ENCODE measurements at places on chromosomes 16 and 17. TPM values are rescaled to one million over a fixed set of nuclear protein-coding genes. Genes with fewer than 3 reads are reported as not detected.

G6PC1 gene
- not detected for polyA plus RNA-seq

HSD3B7 gene
- polyA plus RNA-seq, result 24.3 TPM

PSMD11 gene
- 25.0 TPM for polyA plus RNA-seq

ANKFN1 gene
- polyA plus RNA-seq, result 0.18 TPM

MILR1 gene
- polyA plus RNA-seq, result 9.1 TPM

SYCE1L gene
- polyA plus RNA-seq, result 3.5 TPM

RARA gene
- polyA plus RNA-seq, result 58.2 TPM

HS3ST2 gene
- 2.0 TPM for polyA plus RNA-seq

IL34 gene
- polyA plus RNA-seq, result 3.2 TPM

SLC5A10 gene
- polyA plus RNA-seq, result not detected

- peak; percentile 78 for DNase-seq
These were observed 6.9 kb downstream of the SLC16A3 start for GRCh38 chr17:82235775-82236141.

DNA sequence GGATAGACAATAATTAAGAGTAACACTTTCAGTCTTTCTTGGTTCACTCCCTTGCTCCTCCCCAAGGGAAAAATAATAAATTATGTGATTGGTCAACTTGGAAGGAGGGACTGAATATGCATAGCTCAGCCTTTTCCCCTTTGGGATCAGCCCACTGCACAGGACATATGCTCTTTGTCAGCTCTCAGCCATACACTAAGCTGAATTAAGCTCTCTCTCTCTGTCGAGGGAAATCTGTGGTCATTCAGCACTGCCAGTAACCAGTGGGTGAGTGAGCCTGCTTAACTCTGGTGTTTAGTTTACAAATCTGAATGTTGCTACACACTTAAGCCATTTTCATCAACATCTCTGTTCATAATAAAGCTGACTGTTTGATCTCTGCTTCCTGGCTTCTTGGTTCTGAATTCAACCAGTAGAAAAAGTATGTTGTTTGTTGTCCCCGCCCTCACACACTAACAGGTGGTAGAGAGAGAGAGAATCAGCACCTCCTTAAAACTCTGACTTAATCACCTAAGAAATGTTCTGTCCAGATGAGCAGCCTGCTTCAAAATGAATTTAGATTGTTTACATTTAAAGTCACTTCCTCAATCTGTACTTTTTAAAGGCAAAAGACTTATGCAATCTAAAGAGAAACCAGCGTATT is 102.3 kb upstream of the C17orf78 start:
- no peak for DNase-seq

- DNase-seq, result no peak
These were observed 82.4 kb downstream of the PLCG2 start for GRCh38 chr16:81861503-81861902.

- DNase-seq, result no peak
These were observed 6.0 kb downstream of the CIITA start for GRCh38 chr16:10883004-10883403.

GRCh38 chr17:2282297-2282873 is 21.2 kb downstream of the SMG6 start:
- no peak for DNase-seq

GRCh38 chr17:50161911-50162288 is 3.9 kb upstream of the SGCA start:
- DNase-seq, result no peak

DNA sequence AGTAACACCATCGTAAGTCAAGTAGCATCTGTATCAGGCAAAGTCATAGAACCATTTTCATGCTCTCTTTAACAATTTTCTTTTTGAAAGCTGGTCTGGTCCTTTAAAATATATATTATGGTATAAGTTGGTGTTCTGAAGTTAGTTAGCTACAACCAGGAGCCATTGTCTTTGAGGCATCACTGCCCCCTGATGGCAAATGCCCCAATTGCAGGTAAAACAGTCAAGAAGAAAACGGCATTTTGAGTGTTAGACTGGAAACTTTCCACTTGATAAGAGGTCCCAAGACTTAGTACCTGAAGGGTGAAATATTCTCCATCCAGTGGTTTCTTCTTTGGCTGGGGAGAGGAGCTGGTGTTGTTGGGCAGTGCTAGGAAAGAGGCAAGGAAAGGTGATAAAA is 14.1 kb downstream of the TP53 start:
- no peak for DNase-seq

- no peak for DNase-seq
These were observed 681.0 kb upstream of the KIF2B start for GRCh38 chr17:53141731-53142130.

- DNase-seq, result peak; percentile 90
These were observed 41.2 kb downstream of the TTC19 start for GRCh38 chr17:16040710-16041251.

- DNase-seq, result no peak
These were observed 128.6 kb downstream of the SHISA6 start for GRCh38 chr17:11369575-11369974.

DNA sequence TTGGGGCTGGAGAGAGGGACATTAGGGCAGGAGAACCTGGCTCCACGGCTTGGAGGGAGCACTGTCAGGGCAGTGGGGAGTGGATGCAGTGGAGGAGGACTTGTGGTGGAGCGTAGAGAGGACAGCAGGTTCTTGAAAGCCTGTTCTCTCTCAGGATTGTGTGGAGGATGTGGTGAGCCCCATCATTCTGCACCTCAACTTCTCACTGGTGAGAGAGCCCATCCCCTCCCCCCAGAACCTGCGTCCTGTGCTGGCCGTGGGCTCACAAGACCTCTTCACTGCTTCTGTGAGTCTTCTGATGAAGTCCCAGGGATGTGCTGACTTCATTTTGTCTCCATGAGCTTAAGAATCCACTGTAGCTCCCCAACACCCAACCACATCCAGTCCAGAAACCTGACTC is 13.5 kb downstream of the COX6A2 start:
- DNase-seq, result no peak

DNA sequence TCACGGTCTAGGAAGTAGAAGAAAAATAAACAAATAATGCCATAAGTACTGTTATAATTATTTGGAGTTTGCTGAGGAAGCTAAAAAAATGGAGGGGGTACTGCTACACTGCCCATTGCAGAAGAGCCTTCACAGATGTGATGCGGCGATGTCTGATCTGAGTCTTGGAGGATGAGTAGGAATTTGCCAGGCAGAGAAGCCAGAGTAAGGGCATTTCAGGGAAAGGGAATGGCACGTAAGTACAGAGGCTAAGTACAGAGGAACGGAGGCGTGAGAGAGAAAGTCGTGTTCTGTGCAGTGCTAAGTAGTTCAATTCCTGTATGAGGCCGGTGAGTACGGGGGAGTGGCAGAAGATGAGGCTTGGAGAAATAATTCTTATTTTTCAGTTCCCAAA is 741 bp upstream of the GRB2 start:
- no peak for DNase-seq

GRCh38 chr16:55444754-55445485 is 34.1 kb upstream of the MMP2 start:
- peak; percentile 56 for DNase-seq

DNA sequence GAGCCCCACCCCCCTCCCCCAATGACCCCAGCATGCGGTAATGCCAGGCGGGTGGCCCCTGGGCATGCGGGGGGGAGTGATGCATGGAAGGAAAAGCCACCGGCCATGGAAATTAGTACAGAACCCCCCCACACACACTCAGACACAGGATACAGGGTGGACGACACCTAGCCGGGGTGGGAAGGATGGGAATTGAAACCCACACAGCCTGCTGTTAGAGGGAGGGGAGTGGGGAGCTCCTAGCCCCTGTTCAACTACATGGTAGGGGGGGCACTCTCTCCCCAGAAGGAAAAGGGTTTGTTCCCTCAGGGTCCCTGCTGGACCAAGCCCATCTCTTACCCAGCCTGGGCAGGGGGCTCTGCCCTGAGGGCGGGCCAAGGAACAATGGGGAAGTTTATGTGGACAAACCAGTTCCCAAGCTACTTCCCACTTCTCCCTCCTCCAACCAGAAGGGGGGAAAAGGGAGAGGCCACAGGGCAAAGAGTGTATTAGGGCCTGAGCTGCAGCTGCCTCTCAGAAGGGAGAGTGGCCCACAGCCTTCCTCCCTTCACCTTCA is 5.2 kb downstream of the TMUB2 start:
- DNase-seq, result no peak

- no peak for DNase-seq
These were observed 2.7 kb downstream of the ACOX1 start for GRCh38 chr17:75976175-75976848.

DNA sequence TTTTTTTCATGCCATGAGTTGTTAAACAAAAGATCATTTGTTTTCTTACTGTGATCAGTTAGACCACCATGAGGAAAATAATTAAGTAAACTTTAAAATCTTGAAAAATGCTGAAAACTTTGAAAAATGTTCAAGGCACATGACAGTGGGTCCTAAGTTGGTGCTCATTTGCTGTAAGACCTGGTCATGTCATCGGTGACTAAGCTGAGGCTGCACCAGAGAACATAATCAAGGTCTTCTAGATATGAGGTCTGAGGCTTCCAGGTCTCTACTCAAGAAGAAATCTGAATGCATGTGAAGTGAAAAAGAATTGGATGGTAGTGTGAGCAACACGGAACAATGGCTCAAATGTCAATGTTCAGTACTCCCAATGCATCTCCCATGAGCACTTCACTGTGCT is 87.6 kb downstream of the CFDP1 start:
- DNase-seq, result peak; percentile 63

GRCh38 chr16:2471653-2472487 is 773 bp downstream of the NTN3 start:
- no peak for DNase-seq

DNA sequence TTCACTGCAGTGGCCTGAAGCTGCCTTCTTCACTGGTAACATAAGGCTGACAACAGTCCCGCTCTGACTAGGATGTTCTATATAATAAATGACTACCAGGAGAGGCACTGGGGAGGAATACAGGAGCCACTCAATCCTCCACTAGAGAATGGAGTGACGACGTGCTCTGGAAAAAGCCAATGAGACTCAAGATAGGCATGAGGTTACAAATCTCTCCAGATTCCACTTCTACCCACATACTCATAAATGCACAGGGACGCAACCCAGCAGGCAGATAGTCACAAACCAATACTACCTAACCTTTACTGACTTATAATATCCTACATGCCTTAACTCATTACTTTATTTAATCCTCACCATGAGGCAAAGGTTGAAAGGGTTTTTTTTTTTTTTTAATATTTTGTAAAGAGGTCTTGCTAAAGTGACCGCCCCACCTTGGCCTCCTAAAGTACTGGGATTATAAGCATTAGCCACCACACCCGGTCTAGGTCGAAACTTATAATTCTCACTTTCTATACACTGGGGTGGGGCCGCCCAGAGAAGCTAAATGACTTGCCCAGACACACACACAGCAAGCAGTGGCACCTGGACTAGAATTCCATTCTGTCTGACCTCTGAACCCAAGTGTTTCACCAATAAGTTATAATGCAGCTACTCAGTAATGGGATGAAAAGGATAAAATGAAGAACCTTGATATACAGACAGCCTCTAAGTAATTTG is 33.7 kb downstream of the TOM1L2 start:
- DNase-seq, result peak; percentile 25

- DNase-seq, result no peak
These were observed at the start of gene SEPTIN1 for GRCh38 chr16:30382111-30382881. Gene SEPTIN1 (minus strand): TSS chr16:30382561. CDS start chr16:30382542, 19 bp downstream.

DNA sequence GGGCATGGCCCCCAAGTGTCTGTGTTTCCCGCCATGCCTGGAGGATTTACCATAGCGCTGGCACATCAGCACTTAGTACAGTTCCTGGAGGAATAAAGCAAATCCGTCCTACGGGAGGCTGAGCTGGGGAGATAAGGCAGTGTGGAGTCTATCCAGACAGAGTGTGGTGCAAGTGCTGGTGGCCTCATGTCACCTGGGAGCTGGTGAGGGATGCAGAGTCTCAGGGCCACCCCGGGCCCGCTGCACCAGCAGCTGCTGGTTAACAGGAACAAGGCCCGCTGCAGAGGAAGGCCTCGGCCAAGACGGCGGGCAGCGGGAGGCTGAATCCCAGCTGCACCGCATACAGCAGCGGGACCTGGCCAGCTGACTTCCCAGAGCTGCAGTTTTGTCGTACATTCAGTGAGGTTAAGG is 57.3 kb upstream of the CDC42EP4 start:
- no peak for DNase-seq

DNA sequence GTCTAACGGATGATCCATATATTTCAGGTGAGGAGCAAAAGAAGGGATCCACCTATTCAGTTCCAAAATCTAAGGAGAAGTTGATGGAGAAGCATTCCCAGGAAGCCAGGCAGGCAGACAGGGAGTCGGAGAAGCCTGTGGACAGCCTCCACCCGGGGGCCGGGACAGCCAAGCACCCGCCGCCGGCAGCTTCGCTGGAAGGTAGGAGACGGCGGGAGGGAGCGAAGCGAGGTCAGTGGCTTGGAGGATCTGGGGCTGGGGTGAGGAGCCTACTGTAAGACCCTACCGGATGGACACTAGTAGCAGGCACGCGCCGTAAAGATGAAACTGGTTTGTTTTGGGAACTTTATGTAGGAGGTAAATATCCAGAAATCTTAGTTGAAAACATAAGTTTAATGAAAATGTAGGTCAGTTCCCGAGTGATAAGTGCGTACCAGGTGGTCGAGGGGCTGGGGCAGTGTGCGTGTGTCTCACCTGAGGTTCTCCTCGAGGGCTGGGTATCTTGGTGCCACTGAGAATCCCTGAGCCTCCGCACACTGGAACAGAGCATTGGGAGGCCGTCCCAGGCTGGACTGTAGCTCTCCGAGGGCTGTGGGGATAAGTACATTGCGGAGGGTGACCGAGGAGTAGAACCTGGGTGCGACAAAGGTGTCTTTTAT is 714 bp downstream of the SPATA33 start:
- peak; percentile 19 for DNase-seq

GRCh38 chr17:73266796-73267195 is 5.1 kb upstream of the CPSF4L start:
- no peak for DNase-seq

GRCh38 chr16:86665929-86666328 is 87.6 kb downstream of the FOXL1 start:
- no peak for DNase-seq

DNA sequence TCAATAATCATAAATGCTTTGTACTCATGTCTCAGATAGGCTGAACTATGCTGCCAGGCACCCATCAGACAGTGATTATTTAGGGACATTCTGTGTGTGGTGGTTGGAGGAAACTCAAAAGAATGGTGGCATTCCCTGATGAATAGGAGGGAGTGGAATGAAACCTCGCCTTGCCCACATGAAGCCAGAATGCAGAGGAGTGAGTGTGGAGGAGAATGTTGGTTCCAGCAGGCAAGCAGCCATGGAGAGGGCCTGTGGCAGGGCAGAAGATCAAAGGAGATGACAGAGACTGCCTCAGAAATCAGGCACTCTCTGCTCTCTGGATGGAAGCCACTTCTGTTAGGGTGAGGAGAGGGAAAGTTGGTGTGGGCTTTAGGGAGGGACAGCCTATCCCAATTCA is 22.5 kb downstream of the KCTD19 start:
- no peak for DNase-seq
